Stimulated activated CD4-positive, alpha-beta T cell treated with anti-CD3 and anti-CD28 coated beads, Interleukin-4, amount 100 ng/mL, for 48 hours (primary cell): ENCODE measurements at places on chromosomes 2 and 18.
A peak's percentile ranks its signal among the peaks of the same experiment; 100 is the strongest.

DNA sequence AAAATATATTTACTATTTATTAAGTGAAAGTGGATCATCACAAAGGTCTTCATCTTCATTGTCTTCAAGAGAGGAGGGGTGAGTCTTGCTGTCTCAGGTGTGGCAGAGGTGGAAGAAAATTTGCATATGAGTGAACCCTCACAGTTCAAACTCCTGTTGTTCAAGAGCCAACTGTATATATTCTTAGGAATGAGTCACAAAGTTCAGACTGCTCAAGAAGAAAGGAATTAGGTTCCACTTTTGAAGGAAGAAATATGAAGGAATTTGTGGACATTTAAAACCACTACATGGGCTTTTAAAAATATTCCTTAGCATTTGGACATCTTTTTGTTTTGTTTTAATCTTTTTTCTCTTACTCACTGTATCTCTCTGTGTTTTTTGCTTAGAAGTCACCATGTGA is 212.6 kb downstream of the INSIG2 start:
- no peak for DNase-seq

GRCh38 chr2:45652090-45653031 is 886 bp downstream of the PRKCE start:
- peak; percentile 12 for DNase-seq

GRCh38 chr2:85712336-85712735 is 18.2 kb downstream of the GNLY start:
- no peak for DNase-seq

DNA sequence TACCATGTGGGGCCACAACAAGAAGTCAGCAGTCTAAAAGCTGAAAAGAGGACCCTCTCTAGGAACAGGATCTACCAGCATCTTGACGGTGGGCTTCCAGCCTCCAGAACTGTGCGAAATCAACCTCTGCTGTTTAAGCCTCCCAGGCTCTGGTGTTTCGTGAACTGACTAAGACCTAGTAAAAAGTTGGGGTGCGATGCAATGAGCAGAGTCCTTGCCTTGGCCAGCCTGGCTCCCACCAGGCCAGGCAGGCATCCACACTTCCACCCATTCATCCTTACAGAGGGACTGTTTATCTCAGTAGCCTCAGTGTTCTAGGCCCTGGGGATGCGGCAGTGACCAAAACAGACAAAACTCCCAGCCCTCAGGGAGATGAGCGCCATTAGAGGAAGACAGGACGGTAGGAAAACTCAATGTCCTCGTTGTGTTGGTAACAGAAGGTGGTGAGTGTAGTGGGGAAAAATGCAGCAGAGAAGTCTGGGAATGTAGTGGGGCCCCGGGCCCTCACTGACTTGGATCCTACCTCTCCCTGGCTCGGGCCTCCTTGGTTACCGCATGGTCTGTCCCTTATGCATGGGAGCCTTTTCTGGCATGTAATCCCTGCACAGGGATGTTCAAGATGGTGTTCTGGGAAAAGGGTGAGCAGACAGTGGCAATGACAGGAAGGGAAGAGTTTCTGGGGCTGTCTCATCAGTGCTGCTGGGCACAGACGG is 271.8 kb upstream of the HS6ST1 start:
- no peak for DNase-seq

DNA sequence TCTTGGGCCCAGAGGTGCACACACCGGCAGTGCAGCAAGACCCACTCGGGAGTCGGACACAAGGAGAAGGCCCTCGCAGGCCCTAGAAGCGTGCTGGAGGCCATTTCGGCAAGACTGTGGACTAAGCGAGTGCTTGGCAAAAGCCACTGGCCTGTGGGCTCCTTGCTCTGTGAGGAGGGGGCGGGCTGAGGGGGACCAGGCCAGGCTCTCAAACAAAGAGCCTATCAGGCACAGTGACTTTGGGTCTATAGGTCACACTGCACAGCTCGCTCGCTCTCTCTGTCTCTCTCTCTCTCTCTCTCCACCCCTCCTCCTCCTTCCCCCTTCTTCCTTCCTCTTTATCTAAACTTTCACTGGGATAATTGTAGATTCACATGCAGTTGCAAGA is 23.6 kb upstream of the ZCCHC2 start:
- DNase-seq: no peak

- DNase-seq: no peak
Measured at GRCh38 chr2:145415151-145415550, 895.2 kb upstream of the ZEB2 start.

DNA sequence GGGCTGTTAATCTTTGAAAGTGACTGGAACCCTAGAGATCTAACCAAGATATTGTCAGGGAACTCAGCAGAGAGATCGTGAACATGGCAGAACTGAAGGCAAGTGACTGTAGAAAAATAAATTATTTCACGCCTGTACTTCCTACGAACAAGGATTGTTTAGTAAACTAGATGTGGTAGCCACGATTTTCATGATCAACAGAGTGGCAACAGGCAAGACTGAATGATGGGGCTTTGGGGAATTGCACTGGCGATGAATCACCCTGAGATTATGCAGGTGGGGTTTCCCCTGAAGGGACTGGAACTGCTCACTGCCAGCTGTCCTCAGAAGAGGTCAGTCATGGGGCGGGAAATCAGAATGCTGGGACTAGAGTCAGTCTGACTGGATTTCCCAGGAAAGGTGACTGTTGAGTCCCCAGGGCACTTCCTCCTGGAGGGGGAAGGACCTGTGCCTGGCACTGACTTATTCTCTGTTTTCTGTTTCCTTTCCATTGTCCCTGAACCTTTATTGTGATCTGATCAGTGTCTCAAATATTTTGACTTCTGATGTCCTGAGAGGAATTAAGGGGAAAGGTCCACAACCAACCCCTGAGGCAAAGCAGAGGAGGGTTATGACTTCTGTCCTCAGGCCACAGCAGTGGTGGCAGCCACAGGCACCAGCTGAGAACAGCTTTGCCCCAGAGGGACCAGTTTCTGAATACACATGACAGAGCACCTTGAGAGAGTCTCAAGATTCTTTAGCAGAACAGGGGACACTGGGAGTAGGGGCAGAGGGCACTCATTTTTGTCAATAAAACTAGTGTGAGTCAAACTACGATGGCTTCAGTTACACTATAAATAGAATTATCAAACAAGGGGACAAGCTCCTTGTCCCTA is 70.0 kb downstream of the NAB1 start:
- DNase-seq: peak; percentile 56

DNA sequence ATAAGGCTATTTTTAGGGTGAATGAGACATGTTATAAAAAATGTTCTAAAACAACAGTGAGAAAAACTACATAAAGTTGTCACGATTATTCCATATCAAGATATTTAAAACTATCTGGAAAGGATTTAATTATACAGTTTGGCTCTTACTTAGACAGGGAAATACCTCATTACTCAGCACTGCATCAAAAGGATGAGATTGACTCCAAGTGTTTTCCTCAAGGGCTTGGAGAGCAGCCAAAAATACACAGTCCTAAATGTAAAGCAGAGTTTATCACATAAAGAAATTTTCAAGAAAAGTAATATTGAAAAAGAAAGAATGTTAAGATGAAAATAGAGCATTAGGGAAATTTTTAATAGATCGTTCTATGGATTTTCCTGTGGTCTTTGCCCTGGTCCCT is 285.5 kb upstream of the NETO1 start:
- DNase-seq: no peak

DNA sequence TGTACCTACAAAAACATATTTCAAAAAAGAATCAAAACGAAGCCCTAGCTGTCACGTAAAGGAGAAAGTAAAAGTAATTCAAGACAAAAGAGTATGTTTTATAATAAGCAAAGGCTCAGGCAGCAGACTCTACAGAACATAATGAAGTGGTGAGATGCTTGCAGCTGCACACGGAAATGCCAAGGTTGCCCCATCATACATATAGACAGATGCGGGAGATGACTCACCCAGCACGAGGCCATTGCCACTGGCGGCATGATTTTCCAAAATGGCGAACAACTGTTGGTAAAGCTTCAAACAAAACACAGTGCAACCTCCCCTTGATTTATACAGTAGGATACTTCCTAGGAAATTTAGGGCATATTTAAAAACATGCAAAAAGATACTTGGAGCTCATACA is 26.0 kb upstream of the C1QL2 start:
- no peak for DNase-seq

- no peak for DNase-seq
Measured at GRCh38 chr2:200138391-200139124, 167.9 kb upstream of the SPATS2L start.

DNA sequence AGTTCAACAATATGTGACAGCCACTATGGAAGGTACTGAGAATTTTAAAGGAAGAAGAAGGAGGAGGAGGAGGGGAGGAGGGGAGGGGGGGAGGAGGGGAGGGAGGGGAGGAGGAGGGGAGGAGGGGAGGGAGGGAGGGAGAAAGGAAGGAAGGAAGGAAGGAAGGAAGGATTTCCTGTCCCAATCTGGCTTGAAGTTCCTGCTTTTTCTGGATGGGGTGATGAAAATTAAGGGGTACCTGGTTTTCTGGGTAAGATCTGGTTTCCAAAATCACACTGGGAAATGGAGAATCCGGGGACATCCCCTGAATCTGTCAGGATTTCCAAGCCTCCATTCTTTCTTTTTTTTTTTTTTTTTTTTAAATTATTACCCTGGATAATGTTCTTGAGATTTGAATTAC is 271.8 kb downstream of the MTX2 start:
- DNase-seq: no peak

GRCh38 chr18:62384610-62385097 is 59.5 kb downstream of the TNFRSF11A start:
- no peak for DNase-seq

DNA sequence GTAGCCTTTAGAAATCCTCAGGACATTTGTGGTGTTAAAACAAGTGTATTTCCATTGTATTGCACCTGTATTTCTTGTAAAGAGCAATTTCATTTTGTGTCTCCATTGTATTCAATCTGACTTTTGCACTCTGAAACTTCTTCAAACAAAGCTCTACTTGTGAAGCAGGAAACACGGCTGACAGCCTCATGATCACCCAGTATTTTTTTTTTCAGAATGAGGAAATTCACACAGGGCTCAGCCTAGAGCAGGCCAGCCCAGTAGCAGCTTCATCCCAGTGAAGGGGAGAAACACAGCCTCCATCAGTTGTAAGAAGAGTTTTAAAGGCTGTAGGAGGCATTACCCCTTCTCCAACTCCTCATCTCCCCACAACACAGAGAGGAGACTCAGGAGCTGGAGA is 175.9 kb upstream of the KLHL29 start:
- no peak for DNase-seq

DNA sequence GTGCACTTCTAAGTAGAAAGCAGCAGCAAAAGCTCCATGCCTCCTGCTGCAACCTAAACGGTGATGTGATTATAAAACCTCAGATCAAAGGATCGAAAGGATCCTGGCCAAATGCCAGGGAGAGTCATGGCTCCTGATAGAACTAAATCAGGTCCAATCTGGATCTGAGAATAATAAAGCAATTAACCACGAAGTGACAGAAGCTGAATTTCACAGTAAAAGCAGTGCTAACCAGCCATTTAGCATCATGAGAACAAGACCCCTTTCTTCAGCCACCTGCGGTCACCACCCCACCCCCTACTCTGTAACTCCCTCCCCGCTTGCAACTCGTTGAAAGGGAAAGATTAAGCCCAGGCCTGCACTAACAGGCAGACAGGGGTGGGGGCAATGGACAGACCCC is 748.7 kb downstream of the BCL11A start:
- DNase-seq: no peak

DNA sequence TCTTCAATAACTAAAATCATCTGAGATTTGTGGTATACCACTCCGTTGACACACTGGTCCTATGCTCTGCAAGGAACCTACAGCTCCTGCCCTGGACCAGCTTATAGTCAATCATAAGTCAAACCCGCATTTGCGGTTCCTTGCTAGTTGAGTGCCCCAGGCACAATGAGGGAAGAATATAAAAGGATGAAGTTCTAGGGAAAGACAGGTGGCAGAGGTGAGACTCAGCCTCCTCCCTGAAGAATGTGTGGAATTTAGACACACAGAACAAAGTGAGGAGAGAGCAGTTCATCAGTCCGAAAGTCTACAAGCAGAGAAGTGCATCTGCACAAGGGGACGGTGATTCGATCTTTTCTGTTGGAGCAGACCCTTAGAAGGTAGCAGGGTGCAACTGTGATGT is 615.0 kb upstream of the FANCL start:
- DNase-seq: no peak

DNA sequence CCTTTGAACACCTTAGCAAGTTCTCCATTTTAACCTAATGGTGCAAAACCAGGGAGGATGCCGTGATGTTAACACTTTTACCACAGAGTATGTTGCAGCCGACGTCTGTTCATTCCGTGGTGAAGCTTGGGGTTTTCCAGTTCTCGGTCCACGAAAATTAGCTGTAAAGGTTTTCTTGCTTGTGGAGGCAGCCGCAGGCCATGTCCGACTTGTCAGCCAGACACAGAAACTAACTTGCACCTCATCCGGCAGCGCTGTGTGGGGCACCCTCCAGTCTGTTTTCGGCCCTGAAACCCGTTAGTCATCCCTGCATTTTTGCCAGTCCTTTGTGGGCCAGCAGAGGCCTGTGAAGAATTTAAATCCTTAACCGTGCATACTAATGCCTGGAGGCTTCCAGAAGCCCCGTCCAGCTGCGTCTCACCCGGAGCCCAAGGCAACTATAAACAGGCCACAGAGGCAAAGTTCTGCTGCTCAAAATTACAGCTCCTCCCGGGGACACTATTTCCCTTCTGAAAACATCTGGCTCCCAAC is 70.6 kb downstream of the SH3YL1 start:
- DNase-seq: no peak

DNA sequence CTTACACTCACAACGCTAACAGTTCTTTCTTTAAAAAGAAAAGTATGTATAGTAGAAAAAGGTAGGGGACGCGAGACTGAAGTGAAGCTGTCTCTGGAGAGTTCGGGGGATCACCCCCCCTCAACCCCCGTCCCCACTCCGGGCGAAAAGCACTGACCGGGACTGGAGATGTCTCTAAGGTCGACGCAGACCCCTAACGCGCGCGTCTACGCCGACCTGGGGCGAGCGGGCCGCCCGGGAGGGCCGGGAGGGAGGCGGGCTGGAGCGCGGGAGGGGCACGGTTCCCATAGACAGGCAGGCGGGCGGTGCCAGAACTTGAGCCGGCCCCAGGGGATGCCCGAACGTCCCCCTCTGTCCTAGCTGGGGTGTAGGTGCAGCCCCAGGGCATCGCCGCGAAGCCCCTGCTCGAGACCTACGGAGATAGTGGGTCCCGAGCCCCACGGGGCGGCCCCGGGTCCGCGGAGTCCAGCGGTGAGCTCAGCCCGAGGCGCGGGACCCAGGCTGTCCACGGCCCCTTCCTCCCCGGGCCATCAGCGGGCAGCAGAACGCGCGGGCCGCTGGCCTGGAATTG is 82.2 kb downstream of the CHRNA1 start:
- DNase-seq: peak; percentile 30

DNA sequence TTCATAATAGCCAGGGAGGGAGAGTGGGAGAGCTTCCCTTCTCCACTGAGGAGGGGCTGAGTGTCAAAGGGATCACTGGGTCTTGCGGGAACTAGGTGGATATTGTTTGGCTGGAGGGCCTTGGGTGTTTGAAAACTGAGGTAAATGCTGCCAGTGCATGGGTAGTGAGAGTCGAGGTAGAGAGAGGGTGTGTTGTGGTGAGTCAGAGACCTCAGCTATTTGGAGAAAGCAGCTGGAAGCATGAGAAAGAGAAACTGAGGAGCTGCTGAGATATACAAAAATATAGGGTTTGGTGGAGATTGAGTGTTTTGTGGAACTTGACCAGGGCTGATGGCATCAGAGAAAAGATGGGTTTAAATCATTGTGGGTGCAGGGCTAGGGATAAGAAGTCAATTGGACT is 127.0 kb upstream of the CCDC195 start:
- DNase-seq: no peak
